ENCODE measurements at places on chromosomes 16 and 17.
A peak's percentile ranks its signal among the peaks of the same experiment; 100 is the strongest.

GRCh38 chr17:2218426-2218825, 85.2 kb downstream of the SMG6 start:
- no peak for DNase-seq

- no peak for DNase-seq
Observed at GRCh38 chr17:68783861-68784260, 171.3 kb downstream of the ABCA8 start.

GRCh38 chr17:37567137-37567536, 42.1 kb downstream of the SYNRG start:
- no peak for DNase-seq

GRCh38 chr17:68753985-68754769, 153.0 kb upstream of the FAM20A start:
- DNase-seq = no peak

DNA sequence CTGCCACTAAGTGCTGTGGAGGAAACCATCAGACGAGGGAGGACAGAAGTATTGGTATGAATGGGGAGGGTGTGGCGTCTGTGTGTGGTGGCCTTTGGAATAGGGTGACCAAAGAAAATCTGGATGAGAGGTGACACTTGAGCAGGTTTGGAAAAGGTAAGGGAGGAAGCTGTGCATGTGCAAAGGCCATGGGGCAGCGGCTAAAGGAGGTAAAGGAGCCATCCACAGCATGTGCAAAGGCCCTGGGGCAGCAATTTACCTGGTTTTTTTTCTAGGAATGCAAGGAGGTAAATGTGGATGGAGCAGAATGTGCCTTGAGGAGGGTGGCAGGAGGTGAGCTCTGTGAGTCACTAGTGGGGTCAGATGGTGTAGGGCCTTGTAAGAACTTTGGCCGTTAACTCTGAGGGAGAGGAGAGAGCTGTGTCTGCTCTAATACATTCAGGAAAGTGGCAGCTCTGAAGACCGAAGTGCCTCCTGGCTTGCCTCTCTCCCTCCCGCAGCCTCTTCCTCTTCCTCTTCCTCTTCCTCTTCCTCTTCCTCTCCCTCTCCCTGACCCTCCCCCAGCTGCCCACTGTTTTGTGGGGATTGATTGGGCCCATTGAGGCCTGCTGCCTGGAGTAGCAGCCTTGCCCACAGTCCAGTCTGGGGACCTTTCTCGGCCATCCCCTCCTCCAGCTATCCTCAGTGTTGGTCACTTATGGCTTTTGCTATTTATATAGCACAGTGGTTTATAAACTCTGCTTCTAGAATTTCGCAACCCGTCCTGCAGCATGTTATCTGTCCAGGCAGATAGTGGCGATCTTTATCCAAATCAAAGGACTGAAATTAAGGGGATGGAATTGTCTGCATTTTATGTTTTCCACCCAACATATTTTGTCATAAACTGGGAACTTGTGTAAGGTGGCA, 38.7 kb downstream of the CMIP start:
- DNase-seq = no peak

GRCh38 chr17:68461589-68461988, 4.3 kb upstream of the WIPI1 start:
- DNase-seq = no peak

- peak; percentile 73 for DNase-seq
Observed at GRCh38 chr17:81967533-81968395, 6.8 kb upstream of the NOTUM start.

DNA sequence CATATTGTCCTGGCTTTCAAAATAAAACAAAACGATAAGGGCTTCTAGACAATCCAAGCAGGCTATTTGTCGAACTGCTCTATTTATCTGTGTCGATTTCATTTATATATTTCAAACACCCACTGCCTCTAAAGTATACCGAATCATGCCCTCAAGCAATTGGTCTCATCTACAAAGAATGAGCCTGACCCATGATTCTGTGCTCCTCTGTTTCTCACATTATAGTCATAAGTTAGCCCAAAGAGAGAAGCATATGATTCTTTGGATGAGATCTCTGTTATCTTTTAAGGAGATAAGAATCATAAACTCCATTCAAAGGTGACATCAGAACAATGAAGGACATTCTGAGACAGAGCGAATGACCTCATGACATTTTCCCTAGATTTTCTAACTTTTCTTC, 191.1 kb downstream of the MAP2K6 start:
- no peak for DNase-seq

GRCh38 chr16:12119562-12119961, 143.0 kb downstream of the SNX29 start:
- DNase-seq = no peak

- no peak for DNase-seq
Observed at GRCh38 chr16:85003076-85003475, 8.3 kb downstream of the ZDHHC7 start.

DNA sequence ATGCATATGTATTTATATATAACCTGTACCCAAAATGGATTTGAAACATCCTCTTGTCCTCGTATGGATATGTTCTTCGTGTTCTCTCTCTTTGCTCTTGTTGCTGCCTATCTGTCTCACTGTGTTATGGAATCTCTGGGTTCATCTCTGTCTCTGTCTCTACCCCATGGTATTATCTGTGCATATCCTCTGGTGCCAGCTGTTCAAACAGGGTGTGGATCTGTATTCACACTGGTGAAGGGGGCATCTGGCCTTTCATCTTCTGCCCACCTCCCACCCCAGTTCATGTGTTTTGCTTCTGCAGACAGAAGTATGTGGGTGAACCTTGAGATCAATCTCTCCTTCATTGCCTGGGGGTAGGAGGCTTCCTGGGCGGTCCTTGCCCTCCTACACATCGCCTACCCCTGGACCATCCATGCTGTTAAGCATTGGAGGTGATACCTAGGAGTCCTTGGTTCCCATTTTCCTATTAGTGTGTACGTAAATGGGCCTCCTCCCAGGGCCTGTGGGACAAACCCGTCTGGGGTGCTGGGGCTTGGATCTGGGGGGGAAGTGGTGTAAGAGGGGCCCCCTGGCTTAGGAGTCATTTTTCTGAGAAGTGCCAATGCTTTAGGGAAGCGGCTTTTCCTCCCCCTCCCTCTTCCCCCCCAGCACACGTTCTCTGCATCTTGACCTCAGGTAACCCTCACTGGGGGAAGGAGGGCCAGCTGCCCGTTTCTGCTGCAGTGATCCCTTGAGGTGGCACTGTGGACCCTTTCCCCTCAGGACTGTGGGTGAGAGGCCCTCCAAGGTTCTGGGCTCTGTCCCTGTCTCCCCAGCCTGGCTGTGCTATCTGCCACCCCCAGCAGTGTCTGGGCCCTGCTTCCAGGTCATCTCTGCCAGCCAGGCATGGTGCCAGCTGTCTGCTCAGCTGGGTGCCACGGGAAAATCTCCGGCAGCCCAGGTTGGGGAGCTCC, 21.1 kb downstream of the RARA start:
- DNase-seq = no peak

GRCh38 chr17:48626245-48627117, at the start of gene HOXB9:
HOXB9 (minus strand) TSS chr17:48626358; CDS start chr17:48626269, 89 bp downstream.
- DNase-seq = no peak

GRCh38 chr17:81959362-81960129, 1.4 kb downstream of the NOTUM start:
- peak; percentile 72 for DNase-seq

GRCh38 chr17:21017861-21018260, 24.9 kb downstream of the USP22 start:
- DNase-seq = no peak

DNA sequence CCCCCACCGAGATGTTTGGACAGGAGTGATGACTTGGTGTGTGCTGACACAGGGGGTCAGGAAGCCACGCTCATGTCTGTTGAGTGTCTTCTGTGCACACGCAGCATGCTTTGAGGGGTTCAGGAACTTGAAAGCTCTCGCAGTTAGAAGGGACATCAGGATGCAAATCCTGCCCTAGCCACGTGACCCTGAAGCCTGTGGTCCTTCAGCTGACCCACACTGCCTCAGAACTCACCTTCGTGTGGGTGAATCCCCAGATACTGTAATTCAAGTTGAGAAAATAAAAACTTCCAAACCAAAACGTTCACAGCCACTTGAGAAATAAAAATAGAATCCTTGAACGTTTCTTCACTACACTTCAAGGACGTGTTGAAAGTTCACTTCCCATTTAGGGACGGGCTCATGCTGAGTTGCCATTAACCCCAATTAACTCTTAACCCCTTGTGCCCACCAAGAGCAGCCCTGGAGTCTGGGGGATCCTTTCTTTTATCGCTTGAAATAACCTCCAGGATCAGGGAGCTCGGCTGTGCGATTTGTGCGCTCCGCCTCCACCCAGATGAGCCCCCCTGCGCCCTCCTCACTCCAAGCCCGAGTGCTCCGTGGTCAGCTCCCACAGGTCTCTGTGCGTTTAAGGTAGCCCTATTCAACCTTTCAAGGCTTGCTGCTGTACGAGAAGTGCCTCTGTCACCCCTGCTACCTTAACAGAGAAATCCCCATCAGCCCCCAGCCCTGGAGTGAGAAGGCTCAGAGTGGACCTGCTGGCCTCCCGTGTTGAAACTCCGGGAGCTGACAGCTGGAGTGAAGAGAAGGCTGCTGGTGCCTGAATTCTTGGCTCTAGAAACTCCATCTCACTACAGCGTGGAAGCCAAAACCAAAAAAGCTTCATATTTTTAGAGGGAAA, 36.2 kb upstream of the NAT9 start:
- DNase-seq = no peak

GRCh38 chr17:41666708-41667279, 21.9 kb upstream of the EIF1 start:
- DNase-seq = peak; percentile 79

DNA sequence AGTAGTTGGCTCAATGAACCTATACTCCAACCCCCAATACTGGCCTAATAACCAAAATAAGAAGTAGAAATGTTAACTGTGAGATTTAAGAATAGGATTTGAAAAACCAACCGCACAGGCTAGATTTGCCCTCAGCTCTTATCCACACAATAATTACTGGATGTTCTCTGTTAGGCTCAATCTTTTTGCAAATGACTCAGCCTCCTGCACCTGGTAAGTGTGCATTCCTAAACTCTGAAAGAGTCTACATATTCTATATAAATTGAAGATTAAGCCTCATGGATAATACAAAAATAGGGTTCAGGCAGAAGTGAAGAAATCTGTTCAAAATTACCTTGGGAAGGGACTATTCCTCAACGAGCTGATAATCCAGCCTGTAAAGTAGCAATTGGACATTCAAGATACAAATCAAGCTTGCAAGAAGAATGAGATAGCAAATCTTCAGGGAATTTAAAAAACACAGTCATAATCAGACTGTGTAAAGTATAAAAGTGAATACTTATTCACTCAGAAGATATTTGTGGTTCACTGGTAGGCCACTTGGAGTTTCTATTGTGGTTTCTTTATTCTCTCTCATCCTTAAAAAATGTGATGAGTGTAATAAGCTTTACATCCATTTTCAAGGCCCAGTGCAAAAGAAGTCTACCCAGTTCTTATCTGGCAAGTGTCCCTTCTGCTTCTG, 931.9 kb upstream of the SOX9 start:
- DNase-seq = no peak

- DNase-seq = no peak
Observed at GRCh38 chr17:48062273-48062672, 14.1 kb downstream of the NFE2L1 start.

DNA sequence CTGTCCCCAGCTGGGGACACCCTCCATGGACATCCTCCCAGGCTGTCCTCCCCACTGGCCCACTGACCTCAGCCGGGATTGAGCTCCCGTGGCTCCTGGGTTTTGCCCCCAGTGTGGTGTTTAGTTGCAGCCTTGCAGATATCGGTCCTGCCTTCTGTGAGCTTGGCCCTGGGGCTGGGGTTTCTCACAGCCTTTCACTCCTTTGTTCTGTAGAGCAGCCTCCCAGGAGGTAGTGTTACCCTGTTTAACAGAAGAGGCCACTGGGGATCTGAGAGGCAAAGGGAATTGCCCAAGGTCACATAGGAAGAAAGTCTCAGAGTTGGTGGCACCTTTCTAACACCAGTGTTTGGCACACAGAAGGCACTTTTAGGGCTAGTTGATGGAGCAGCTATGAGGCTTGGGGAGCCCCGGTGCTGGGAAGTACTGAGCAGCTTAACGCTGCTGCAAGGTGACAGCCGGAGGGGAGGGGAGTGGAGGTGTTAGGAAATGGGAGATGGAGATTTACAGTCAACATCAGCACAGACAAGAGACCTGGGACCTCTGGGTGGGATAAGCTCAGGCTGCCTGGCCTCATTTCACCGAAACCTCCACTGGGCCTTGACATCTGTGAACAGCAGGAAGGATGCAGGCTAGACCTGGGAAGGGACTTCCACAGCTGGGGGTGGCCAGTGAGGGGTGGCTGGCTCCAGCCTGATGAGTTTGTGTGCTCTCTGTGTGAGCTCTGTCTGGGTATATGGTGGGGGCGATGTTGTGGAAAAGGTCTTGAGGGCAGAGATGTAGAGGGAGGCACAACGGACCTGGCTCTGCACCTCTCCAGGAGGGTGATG, 26.1 kb downstream of the CACNA1G start:
- DNase-seq = no peak

GRCh38 chr16:88784074-88784855, 755 bp downstream of the PIEZO1 start:
- no peak for DNase-seq
